ENCODE measurements at places on chromosomes 3 and 15.

DNA sequence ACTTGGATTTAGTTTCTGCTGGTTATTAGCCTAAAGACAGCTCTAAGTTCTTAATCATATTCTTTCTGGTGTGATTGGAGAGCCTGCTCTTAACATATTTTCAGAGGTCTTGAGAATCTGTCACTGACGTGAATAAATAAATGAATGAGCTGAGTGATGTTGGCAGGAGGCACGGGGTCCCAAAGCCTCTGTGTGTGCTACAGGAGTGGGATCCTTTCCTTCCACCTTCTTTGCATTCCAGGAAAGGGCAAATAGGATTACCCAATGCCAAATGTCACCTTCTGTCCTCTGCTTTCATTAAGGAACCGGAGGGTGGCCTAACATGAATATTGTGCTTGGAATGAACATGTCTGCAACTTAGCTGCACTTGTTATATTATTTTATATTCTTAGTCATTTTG is 53.1 kb downstream of the CD47 start:
- DNase-seq = no peak

DNA sequence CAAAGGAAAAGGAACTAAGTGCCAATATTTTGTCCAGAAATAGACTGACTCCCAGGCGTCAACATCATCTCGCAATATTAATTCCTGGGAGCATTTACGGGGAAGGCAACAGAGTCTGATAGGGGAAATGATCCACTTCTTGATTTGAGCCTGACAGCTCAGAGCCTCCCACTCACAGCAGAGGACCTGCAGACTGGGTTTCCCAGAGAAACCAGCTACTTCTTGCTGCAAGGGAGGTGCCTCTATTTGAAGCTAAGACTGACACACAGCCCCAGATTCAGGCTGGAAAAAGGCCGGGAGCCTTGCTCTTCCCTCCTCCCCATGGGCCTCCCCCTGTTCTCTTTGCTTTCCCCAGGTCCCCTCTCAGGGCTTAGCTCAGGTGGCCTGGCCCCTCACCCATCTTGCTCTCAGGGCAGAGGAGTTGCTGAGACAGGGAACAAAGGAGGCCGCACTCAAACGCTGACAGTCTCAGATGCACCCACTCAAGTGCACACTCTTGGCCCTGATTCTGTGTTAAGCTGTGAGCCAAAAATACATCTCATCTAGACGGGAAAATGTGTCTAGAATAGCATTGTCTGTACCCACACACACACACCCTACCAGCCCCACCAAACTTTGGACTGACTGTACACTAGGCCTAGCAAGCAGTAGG is 49.8 kb upstream of the DCLK3 start:
- DNase-seq = no peak

GRCh38 chr3:139312959-139313358 is 30.9 kb upstream of the MRPS22 start:
- no peak for DNase-seq

GRCh38 chr3:116394365-116394764 is 50.9 kb downstream of the LSAMP start:
- no peak for DNase-seq

GRCh38 chr15:38316311-38316710 is 63.7 kb downstream of the SPRED1 start:
- no peak for DNase-seq

GRCh38 chr15:56659197-56659596 is 74.1 kb downstream of the ZNF280D start:
- DNase-seq = no peak

DNA sequence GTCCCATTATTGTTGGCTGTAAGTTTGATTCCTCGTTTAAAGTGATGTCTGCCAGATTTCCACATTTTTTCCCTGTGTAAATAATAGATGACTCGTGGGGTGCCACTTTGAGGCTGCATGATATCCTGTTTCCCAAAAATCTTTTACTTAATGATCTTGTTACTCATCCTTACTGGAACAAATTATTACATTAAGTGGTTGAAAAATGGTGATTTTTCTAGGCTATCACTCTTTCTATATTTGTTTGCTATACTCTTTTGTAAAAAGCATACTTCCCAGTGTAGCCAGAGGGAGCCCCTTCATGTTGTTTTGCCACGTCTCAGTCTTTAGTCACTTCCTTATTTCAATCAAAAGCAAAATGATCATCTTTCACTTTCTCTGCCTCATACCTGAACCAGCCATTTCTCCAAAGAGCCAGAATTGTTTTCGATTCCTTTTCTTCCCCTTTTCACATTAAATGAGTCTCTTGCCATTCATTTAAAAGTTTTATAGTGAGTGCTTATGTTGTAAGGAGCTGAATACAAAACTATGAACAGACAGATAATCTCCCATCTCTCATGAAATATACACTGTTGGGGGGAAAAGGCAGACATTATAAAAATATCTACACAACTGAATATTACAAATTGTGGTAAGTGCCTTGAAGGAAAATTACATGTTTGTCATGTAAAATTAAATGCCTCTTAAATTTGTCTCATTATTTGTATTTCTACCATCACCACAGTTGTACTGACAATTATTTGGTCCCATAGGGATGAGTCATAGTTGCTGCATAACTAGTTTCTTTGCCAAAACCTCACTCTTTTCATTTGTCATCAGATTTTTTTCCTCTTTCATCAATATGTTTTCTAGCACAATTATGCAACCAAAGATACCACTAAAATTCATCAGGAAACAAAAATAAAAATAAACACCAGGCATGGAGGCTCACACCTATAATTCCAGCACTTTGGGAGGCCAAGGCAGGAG is 41.5 kb downstream of the ADGRG7 start:
- DNase-seq = no peak

GRCh38 chr3:169827712-169828111 is 15.0 kb upstream of the LRRC34 start:
- DNase-seq = no peak

DNA sequence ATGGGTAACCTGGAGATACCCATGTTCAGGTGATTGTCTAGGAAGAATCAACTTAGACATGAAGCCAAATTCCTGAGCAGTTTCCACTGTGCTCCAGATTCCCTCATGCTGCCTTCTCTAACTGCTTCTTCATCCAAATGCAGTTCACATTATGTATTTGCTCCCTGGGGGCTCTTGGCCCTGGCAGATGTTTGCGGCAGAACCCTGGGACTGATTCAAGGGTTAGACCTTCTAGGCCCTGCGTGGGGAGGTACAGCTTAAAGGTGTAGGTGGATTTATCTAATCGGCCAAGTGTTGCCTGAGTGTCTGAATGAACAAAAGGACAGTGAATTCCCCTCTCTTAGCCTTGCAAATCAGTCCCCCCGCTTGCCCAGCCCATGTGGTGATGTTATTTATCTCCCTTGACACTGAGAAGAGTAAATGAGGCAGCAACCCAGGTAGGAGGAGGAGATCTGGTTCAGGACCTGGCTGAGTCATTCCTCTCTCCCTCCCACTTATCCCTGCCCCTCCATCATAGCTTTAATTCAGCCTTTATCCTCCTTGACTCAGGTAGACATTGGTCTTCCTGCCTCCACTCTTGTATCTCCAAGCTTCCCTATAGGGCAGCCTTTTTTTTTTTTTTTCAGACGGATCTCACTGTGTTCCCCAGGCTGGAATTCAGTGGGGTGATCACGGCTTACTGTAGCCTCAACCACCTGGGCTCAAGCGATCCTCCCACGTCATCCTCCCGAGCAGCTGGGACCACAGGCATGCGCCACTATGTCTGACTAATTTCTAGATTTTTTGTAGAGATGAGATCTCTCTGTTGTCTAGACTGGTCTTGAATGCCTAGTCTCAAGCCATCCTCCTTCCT is 54.8 kb downstream of the MAGEF1 start:
- no peak for DNase-seq

- DNase-seq = no peak
Observed at GRCh38 chr3:4497005-4497692, 4.0 kb downstream of the ITPR1 start.

- no peak for DNase-seq
Observed at GRCh38 chr3:181629711-181630110, 82.0 kb upstream of the SOX2 start.

GRCh38 chr15:33844597-33844996 is 123.7 kb upstream of the CHRM5 start:
- no peak for DNase-seq

DNA sequence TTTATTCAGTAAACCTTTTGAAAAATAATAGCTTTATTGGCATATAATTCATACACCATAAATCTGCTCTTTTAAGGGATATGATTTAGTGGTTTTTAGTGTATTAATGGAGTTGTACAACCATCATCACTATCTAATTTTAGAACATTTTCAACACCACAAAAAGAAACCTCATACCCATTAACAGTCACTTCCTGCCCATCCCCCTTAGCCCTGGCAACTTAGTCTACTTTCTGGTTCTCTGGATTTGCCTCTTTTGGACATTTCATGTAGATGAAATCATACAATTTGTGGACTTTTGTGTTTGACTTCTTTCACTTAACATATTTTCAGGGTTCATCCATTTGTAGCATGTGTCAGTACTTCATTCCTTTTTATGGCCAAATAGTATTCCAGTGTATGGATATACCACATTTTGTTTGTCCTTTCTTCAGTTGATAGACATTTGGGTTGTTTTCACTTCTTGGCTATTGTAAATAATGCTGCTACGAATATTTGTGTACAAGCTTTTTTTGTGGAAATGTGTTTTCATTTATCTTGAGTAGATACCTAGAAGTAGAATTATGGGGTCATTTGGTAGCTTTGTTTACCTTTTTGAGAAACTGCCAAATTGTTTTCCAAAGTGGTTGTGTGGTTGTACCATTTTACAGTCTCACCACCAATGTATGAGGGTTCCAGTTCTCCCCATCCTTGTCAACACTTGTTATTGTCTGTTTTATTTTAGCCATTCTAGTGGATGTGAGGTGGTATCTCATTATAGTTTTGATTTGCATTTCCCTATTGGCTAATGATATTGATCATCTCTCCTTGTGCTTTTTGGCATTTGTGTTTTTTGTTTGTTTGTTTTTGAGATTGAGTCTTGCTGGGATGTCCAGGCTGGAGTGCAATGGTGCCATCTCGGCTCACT is 45.8 kb downstream of the SMAD3 start:
- DNase-seq = no peak

- DNase-seq = no peak
Observed at GRCh38 chr3:4061195-4061594, 242.0 kb upstream of the SETMAR start.

DNA sequence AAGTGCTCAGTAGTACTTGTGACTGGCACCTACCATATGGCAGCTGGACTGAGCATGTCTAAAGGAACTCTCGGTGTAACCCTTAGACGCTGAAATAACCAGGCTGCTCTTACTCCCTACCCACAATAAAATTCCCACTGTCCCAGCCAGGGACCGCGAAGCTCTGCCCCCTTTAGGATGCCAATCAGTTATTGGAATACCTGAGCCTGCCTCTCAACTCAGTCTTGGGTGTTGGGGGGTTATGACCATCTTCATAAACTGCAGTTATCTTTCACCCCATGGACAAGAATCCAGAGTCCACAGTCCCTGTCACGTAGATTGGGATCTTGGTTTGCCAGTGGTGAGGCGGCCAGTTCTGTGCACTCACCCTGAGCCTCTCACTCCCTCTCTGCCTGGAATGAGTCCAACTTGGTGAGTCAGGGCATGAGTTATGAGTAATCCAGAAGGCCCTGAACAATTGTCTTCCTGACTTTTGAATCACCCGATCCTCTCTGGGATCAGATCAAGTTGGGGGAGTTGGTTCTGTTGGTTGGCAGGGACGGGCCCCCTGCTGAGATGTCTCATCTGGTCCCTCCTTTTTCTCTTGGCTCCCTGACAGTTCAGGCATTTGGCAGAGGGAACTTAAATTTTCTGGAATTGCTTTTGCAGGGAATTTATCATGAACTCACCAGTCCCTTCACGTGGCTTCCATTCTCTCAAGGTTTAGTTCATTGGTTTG is 120.1 kb upstream of the UBE2E1 start:
- DNase-seq = no peak

GRCh38 chr15:61205346-61205921 is 23.7 kb downstream of the RORA start:
- DNase-seq = no peak

DNA sequence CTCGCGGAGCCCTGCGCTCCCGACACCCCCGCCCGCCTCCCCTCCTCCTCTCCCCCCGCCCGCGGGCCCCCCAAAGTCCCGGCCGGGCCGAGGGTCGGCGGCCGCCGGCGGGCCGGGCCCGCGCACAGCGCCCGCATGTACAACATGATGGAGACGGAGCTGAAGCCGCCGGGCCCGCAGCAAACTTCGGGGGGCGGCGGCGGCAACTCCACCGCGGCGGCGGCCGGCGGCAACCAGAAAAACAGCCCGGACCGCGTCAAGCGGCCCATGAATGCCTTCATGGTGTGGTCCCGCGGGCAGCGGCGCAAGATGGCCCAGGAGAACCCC is 464 bp downstream of the SOX2 start:
- DNase-seq = no peak

- no peak for DNase-seq
Observed at GRCh38 chr15:58217460-58217859, 79.3 kb downstream of the AQP9 start.

- DNase-seq = no peak
Observed at GRCh38 chr3:177473184-177473583, 275.9 kb upstream of the TBL1XR1 start.

- DNase-seq = no peak
Observed at GRCh38 chr15:38190501-38190900, 62.1 kb upstream of the SPRED1 start.

DNA sequence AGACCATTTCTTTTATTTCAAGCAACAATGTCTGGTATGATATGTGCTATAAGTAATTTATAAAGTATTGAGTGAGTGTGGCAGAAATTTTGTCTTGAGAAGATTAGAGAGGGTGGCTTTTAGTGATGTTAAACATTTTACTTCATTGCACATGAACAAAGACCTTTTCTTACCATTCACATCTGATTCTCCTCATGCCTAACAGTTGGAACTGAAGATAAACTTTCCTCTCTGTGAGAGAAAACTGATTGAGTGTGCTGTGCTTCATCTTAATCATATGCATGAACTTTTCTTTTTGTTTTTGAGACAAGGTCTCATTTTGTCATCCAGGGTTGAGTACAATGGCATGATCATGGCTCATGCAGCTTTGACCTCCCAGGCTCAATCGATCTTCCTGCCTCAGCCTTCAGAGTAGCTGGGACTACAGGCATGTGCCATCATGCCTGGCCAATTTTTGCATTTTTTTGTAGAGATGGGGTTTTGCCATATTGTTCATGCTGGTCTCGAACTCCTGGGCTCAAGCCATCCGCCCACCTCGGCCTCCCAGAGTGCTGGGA is 377.7 kb upstream of the GOLIM4 start:
- no peak for DNase-seq

- DNase-seq = no peak
Observed at GRCh38 chr3:185280572-185281365, 26.9 kb upstream of the EHHADH start.

- DNase-seq = no peak
Observed at GRCh38 chr3:9074079-9074478, 110.8 kb upstream of the RAD18 start.

GRCh38 chr3:43964640-43965039 is 273.9 kb downstream of the ABHD5 start:
- no peak for DNase-seq

- no peak for DNase-seq
Observed at GRCh38 chr15:74628199-74628598, 12.6 kb downstream of the CLK3 start.

DNA sequence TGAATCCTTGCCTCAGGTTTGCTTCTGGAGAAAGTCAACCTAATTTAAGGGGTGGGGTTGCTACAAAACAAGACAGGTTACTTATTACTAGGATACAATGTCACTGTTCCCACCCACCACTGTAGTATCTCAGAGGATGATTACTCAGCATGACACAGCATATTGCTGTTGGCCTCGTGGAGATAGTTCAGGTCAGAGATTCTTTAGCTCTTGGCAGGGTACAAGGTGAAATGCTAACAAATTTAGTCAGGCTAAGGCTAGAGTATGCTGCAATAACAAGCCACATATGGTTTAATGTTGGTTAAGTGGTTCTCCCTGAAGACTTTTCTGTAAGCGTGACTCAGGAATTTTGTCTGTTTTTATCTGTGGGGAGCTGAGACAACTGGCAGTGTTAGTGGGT is 161.8 kb downstream of the EDEM1 start:
- DNase-seq = no peak

Data from activated T-cell treated with anti-CD3 and anti-CD28 coated beads for 4 hours (primary cell).